Chondrocyte (in vitro differentiated cells): ENCODE measurements at places on chromosomes 16 and 17.

- no peaks in the 10 kb centered on the region for H3K27me3 ChIP-seq
- H3K4me3 ChIP-seq = no peak overlapping the region
- no peak overlapping the region for H3K27ac ChIP-seq
- DNase-seq = no peak
- H3K4me1 ChIP-seq = peaks cover 24% of the 10 kb centered on the region
Measured at GRCh38 chr16:70418274-70418992, 20.5 kb downstream of the ST3GAL2 start.

DNA sequence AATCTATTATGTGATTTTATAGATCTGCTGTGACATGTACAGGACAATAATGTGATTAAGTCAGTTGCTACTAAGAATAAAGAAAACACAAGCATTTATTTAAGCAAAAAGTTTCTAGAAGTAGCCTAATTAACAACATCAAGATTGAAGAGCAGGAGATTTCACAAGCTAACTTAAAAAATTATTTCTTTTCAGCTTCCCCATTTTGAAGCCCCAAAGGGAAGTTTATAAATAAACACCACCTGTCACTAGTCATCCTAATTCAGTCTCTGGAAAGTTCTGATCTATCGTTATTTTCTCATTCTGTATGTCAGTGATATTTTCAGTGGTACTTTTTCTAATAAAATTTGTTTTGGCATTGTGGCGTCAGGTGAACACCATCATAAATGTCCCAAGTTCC, 8.3 kb downstream of the CAPNS2 start:
- DNase-seq = no peak
- no peak overlapping the region for H3K4me3 ChIP-seq
- H3K27ac ChIP-seq = no peak overlapping the region
- H3K36me3 ChIP-seq = peaks cover 3% of the 10 kb centered on the region
- H3K27me3 ChIP-seq = no peaks in the 10 kb centered on the region

DNA sequence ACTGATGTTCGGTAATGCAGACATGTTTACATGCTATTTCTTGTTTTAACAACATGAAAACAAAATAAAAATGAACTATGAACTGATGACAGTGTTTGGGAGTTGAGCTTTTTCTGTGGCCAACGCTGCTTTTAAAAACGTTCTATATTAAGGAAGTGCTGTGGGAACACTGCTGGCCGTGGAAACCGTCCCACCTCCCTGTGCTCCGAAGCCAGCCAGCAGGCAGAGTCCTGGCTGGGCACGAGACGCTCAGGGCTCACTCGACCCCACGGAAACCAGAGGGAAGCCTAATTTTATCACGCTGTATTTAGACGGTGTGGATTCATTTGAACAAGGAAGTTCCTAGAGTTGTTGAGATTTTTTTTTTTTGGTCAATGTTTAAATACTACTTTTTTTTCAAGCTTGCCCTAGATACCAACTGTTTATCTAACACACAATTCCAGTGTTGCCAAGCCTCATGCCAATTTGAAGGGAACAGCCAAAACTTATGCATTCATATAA, 25.8 kb downstream of the ADCY9 start:
- peaks cover 2% of the 10 kb centered on the region for H3K36me3 ChIP-seq
- no peaks in the 10 kb centered on the region for H3K27me3 ChIP-seq

DNA sequence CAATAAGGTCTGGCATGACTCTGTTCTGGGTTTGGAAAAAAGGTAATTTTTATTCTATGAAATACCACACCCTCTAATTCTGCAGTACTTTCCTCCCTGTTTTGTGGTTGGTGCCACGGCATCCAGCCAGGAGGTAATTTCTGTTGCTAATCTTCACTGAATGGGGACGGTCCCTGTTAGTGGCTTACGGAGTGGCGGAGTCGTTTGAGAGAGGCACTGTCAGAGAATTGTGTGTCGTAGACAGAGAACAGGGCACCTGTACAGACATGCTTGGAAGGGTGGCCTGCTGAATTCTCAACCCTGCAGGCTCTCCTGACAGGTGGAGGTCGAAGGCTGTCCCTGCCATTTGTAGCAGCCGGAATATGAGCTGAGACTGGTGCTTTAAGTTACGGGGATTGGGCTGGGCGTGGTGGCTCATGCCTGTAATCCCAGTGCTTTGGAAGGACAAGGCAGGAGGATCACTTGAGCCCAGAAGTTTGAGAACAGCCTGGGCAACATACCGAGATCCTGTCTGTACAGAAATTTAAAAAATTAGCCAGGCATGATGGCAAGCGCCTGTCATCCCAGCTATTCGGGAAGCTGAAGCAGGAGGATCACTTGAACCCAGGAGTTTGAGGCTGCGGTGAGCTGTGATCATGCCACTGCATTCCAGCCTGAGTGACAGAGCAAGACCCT, 33.2 kb downstream of the EEF2K start:
- H3K27ac ChIP-seq = no peak overlapping the region
- no peaks in the 10 kb centered on the region for H3K27me3 ChIP-seq
- no peak overlapping the region for H3K4me3 ChIP-seq
- H3K36me3 ChIP-seq = peaks cover 5% of the 10 kb centered on the region
- H3K4me1 ChIP-seq = peaks cover 5% of the 10 kb centered on the region

- H3K36me3 ChIP-seq = peaks cover 41% of the 10 kb centered on the region
- no peak overlapping the region for H3K27ac ChIP-seq
- no peaks in the 10 kb centered on the region for H3K27me3 ChIP-seq
Measured at GRCh38 chr17:42704837-42705494, 22.6 kb downstream of the CNTNAP1 start.

GRCh38 chr17:19520641-19521040, 13.0 kb upstream of the SLC47A1 start:
- peaks cover 3% of the 10 kb centered on the region for H3K27me3 ChIP-seq
- H3K4me3 ChIP-seq = no peak overlapping the region
- H3K27ac ChIP-seq = no peak overlapping the region
- no peaks in the 10 kb centered on the region for H3K4me1 ChIP-seq
- no peaks in the 10 kb centered on the region for H3K36me3 ChIP-seq

DNA sequence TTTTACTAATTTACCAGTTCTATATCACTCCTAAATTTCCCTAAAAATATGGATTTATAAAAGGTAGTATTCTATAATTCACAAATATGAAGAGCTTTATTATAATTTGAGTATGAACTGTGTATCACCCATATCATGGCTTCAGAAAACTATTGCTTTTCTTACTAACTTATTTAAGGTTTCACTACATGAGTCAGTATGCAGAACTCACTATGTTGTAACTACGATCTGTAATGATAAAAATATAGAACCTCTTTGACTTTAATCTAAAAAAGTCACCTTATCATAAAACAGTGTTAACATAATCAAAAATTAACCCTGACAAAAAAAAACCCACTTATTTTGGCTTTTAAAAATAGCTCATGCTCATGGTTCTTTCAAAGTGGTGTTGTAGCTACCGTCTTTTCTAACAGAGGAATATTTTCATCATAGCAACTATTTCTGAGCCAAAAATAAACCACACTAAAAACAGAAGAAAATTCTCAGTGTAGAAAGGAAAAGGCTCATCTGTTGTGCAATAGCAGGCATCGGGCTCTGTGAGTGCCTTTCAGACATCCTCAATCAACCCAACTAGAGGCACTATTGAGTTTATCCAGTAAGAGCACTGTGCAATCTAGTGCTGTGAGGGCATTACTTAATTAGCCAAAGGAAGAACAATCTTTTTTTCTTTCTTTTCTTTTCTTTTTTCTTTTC, 42.1 kb downstream of the ITGAM start:
- no peak overlapping the region for H3K4me3 ChIP-seq
- H3K4me1 ChIP-seq = no peaks in the 10 kb centered on the region
- peaks cover 18% of the 10 kb centered on the region for H3K27me3 ChIP-seq
- DNase-seq = no peak

GRCh38 chr17:75864448-75864871, 9.3 kb upstream of the WBP2 start:
- peaks cover 25% of the 10 kb centered on the region for H3K4me1 ChIP-seq
- no peaks in the 10 kb centered on the region for H3K36me3 ChIP-seq
- H3K27ac ChIP-seq = peak overlapping the region; percentile 78
- DNase-seq = no peak
- H3K27me3 ChIP-seq = no peaks in the 10 kb centered on the region

GRCh38 chr17:18891541-18891940, 33.6 kb downstream of the PRPSAP2 start:
- no peak overlapping the region for H3K4me3 ChIP-seq
- DNase-seq = no peak
- no peaks in the 10 kb centered on the region for H3K27me3 ChIP-seq
- peaks cover 26% of the 10 kb centered on the region for H3K36me3 ChIP-seq

GRCh38 chr16:85954927-85955519, 56.1 kb downstream of the IRF8 start:
- H3K4me1 ChIP-seq = no peaks in the 10 kb centered on the region
- peak; percentile 69 for DNase-seq
- H3K36me3 ChIP-seq = no peaks in the 10 kb centered on the region
- H3K4me3 ChIP-seq = no peak overlapping the region

- peak; percentile 67 for DNase-seq
- H3K4me1 ChIP-seq = no peaks in the 10 kb centered on the region
- peaks cover 32% of the 10 kb centered on the region for H3K36me3 ChIP-seq
Measured at GRCh38 chr16:89121691-89122321, 28.2 kb downstream of the ACSF3 start.

DNA sequence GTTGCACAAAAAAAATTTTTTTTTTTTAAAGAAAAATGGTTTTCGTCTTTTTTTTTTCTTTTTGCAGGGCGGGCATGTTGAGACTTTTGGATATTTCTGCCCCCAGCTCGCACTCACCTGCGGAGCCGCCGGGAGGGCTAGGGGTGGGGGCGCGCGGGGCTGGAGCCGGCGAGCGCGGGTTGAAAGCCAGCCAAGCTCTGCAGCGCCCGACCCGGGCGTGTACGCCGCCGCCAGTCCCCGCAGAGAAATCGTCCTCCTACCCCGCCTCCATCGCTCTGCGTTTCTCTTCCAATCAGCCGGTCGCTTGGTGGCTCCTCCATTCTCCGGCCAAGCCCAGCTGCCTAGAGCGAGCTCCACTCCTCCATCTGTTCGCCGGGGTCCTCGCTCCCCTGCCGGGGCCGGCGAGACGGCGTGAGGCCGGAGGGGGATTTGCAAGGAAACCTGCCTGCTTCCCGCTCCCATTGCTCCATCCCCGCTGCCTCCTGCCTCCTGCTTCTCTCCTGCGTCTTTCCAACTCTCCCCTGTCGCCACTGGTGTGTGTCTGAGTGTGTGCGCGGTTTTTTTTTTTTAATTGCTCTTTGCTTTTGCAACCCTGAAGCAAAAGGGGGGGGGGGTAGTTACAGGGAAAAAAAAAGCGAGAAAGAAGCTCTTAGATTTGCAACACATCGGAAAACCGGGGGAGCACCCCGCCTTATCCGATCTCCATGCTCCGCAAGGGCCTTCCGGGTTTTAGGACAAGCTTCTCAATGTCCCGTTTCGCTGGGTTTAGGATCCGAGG, 1.8 kb upstream of the UBTF start:
- DNase-seq = peak; percentile 95
- H3K27ac ChIP-seq = peak overlapping the region; percentile 98
- H3K36me3 ChIP-seq = peaks cover 5% of the 10 kb centered on the region
- no peaks in the 10 kb centered on the region for H3K27me3 ChIP-seq
- peaks cover 39% of the 10 kb centered on the region for H3K4me1 ChIP-seq
- peak overlapping the region; percentile 90 for H3K4me3 ChIP-seq

DNA sequence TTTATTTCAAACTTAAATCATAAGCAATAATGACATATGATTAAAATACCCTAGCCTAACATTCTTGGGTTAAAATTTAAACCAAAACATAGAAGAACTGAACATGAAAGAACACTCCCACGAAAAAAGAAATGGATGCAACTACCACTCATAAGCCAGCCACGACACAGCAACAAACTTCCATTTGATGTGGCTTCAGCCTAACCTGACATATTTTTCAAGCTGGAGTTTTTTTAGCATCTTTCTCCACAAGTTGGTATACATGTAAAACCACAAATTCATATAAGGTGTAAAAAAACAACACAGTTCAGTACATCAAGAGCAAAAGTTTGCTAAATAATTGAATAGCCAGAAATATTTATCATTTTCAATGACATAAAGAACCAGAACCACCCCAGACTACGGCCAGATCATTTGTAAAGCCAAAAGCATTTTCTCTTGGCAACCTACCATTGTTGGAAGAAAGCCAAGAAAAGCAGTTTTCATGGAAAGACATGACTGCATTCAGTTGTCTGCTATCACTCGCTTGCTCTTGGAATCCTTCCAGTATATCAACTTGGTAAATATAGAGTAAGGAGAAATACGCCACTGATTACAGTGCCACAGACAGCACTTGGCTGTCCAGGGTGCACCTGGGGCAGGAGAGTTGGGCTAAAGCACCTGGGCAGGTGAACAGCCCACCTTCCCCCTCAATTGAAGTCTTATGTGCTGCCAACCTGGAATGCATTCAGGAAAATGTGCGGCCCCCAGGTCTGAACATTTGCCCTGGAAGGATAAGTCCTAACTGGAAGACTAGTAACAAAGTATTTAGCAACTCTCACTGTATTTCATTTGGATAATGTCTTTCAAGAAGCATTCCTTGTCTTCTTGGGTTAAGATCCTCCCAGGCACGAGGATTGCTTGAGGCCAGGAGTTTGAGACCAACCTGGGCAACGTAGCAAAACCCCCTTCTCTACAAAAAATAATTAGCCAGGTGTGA, 60.5 kb downstream of the CREBBP start:
- no peak overlapping the region for H3K4me3 ChIP-seq
- H3K36me3 ChIP-seq = no peaks in the 10 kb centered on the region
- no peaks in the 10 kb centered on the region for H3K27me3 ChIP-seq
- H3K4me1 ChIP-seq = peaks cover 87% of the 10 kb centered on the region
- DNase-seq = no peak

- peaks cover 2% of the 10 kb centered on the region for H3K36me3 ChIP-seq
- H3K4me1 ChIP-seq = peaks cover 67% of the 10 kb centered on the region
- H3K27me3 ChIP-seq = no peaks in the 10 kb centered on the region
Measured at GRCh38 chr17:38358586-38359513, 7.2 kb downstream of the SOCS7 start.

GRCh38 chr17:73722165-73722564, 77.9 kb upstream of the SDK2 start:
- peaks cover 46% of the 10 kb centered on the region for H3K27me3 ChIP-seq
- no peak overlapping the region for H3K27ac ChIP-seq
- DNase-seq = no peak
- no peak overlapping the region for H3K4me3 ChIP-seq
- H3K36me3 ChIP-seq = no peaks in the 10 kb centered on the region
- H3K4me1 ChIP-seq = peaks cover 11% of the 10 kb centered on the region

DNA sequence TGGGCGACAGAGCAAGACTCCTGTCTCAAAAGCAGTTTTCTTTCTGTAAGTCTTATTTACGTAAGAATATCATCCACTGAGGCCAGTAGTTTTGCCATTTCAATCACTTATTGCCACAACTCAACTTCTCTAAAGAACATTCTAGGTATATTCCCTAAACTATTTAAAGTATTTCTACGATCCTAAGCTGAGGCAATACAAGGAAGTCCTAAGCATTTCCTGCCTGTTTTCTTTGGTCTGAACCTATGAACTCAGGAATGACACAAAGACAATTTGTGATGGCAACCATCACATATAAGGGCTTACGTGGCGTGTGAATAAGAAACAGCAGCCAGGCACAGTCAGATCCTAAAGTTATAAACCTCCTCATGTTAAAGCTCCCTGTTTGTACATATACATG, 14.2 kb downstream of the USP36 start:
- H3K27me3 ChIP-seq = no peaks in the 10 kb centered on the region
- H3K36me3 ChIP-seq = peaks cover 42% of the 10 kb centered on the region
- peak overlapping the region; percentile 91 for H3K27ac ChIP-seq
- DNase-seq = no peak
- no peak overlapping the region for H3K4me3 ChIP-seq

GRCh38 chr16:3434373-3434772, 8.9 kb downstream of the ZNF597 start:
- no peak overlapping the region for H3K27ac ChIP-seq
- DNase-seq = no peak
- no peaks in the 10 kb centered on the region for H3K4me1 ChIP-seq
- no peaks in the 10 kb centered on the region for H3K27me3 ChIP-seq
- H3K36me3 ChIP-seq = peaks cover 13% of the 10 kb centered on the region
